ENCODE measurements at places on chromosomes 3 and 15.

- no peaks in the 10 kb centered on the region for H3K36me3 ChIP-seq
- no peak for DNase-seq
- H3K27me3 ChIP-seq = no peaks in the 10 kb centered on the region
- no peak overlapping the region for H3K4me3 ChIP-seq
- no peaks in the 10 kb centered on the region for H3K4me1 ChIP-seq
- H3K27ac ChIP-seq = no peak overlapping the region
These were observed 1.1 kb upstream of the TF start for GRCh38 chr3:133745108-133745507.

- H3K36me3 ChIP-seq = no peaks in the 10 kb centered on the region
- H3K4me1 ChIP-seq = peaks cover 27% of the 10 kb centered on the region
- peak overlapping the region; percentile 9 for H3K27ac ChIP-seq
- no peak overlapping the region for H3K4me3 ChIP-seq
- H3K27me3 ChIP-seq = no peaks in the 10 kb centered on the region
- peak; percentile 53 for DNase-seq
These were observed 10.2 kb downstream of the CA12 start for GRCh38 chr15:63371297-63371918.

DNA sequence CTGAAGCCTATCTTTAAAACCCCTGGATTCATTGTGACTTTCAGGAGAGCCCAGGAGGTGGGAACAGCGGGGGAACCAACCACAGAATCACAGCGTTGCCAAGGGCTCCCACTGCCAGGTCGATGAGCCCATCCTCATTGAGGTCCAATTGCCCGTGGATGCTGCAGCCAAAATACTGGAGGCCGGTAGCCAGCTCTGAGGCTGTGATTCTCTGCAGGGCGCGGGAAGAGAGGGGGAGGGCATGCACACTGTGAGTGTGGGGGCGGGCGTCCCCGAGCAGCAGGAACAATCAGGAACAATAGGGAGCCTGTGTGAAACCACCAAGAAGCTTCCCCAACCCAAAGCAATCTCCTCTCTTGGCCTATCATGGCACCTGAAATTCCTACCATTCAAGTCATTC lies 53.4 kb downstream of the FEM1B start:
- no peak for DNase-seq
- H3K4me1 ChIP-seq = peaks cover 16% of the 10 kb centered on the region
- no peaks in the 10 kb centered on the region for H3K27me3 ChIP-seq
- H3K4me3 ChIP-seq = no peak overlapping the region

DNA sequence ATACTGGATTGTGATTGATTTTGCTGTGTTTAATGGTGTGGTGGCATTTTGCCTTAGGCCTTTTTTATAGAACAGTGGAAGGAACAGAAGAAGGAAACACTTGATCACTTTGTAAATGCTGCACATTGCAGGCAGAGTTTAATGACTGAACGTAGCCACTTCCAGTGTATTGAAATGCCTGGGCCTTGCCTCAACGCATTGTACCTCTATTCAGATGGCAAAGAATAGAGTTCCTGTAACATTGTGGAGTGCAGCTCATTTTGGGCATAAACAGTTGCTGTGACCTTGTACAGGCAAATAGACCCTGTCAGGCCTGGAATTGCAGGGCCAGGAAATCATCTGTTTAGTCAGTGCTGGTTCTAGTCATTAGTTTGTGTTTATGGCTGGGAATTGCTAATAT lies 225.0 kb downstream of the EPHA3 start:
- no peak for DNase-seq
- no peaks in the 10 kb centered on the region for H3K27me3 ChIP-seq
- no peaks in the 10 kb centered on the region for H3K36me3 ChIP-seq
- H3K4me3 ChIP-seq = no peak overlapping the region

- no peaks in the 10 kb centered on the region for H3K4me1 ChIP-seq
- DNase-seq = peak; percentile 17
- H3K27ac ChIP-seq = peak overlapping the region; percentile 93
These were observed 417 bp downstream of the HACD2 start for GRCh38 chr3:123584284-123584987.

GRCh38 chr3:42975456-42975855 lies 3.7 kb upstream of the GASK1A start:
- H3K27ac ChIP-seq = no peak overlapping the region
- H3K27me3 ChIP-seq = no peaks in the 10 kb centered on the region

DNA sequence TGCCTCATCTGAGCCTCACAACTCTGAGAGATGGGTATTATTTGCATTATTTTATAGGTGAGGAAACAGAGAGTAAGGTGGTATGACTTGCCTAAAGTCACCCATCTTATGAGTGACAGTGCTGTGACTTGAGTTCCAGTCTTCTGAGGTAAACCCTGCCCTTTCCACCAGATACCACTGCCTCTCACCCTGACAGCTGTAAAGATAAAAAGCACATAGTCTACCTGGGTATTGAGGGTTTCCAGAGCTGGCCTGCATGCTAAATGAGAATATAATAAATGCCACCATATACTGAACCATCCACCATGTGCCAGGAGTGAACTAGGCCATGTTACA lies 25.6 kb downstream of the RASGRP1 start:
- H3K27ac ChIP-seq = no peak overlapping the region
- H3K36me3 ChIP-seq = no peaks in the 10 kb centered on the region
- DNase-seq = no peak
- H3K4me1 ChIP-seq = no peaks in the 10 kb centered on the region
- H3K4me3 ChIP-seq = no peak overlapping the region

Data from tibial nerve (tissue), 4 donors.